Lung (tissue), 17 donors: ENCODE measurements at places on chromosomes 2 and 18.

DNA sequence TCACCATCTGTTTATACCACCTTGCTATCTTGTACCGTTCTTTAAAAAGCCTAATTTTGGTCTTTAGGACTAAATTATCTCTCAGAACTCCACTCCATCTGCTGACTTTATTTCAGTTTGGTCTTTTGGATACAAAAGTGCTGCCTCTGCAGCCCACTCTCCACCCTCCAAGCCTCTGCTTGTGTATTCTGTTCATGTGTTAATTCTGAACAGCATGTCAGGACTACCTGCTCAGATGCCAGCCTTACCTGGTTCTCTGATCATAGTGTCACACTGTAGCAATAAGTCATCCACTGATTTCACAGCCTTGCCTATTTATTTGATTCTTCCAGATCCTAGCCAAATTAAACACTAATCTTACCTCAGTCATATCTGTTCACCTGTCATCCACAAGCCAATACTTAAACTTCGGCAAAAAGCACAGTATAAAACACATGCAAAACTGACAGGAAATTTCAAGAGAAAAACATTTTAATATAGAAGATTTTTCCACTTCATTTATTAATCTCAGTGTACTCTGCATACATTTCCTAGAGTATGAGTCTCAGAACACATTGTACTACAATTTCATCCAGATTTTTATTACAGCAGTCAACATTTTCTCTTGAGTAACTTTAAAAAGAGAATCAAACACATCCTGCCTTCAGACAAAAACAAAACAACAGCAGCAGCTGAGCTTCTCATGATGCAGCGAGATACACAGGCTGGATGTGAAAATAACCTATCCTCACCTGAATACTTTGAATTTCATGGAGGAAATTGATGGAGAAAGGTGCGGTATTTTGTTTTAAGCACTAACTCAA, 64.9 kb downstream of the PPP1R1C start:
- DNase-seq, result no peak
- no peak overlapping the region for H3K27ac ChIP-seq
- H3K27me3 ChIP-seq, result no peaks in the 10 kb centered on the region

DNA sequence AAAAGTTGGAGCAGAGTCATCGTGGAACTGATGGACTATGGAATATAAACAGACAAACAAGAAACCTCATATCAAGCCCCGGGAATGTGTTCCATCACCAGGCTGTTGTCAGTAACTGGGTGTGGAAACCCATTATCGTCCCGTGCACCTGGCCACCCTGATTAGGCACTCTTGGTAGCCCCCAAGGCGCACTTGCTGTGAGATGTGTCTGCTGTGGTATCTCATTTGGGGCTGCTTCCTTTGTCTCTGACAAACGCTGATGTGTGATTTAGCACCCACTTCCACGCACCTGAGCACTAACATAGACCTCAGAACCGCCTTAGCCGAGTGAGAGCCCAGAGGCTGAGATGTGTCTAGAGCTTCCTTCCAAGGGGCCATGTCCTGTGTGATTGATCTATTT, 96.3 kb downstream of the PRPF40A start:
- H3K27me3 ChIP-seq, result no peaks in the 10 kb centered on the region
- H3K4me1 ChIP-seq, result no peaks in the 10 kb centered on the region
- H3K27ac ChIP-seq, result no peak overlapping the region
- H3K36me3 ChIP-seq, result peaks cover 21% of the 10 kb centered on the region
- H3K4me3 ChIP-seq, result no peak overlapping the region
- no peak for DNase-seq

GRCh38 chr2:172461591-172462372, 34.4 kb downstream of the ITGA6 start:
- H3K4me3 ChIP-seq, result no peak overlapping the region
- H3K27ac ChIP-seq, result peak overlapping the region; percentile 43
- DNase-seq, result peak; percentile 55
- peaks cover 3% of the 10 kb centered on the region for H3K4me1 ChIP-seq
- H3K36me3 ChIP-seq, result no peaks in the 10 kb centered on the region

DNA sequence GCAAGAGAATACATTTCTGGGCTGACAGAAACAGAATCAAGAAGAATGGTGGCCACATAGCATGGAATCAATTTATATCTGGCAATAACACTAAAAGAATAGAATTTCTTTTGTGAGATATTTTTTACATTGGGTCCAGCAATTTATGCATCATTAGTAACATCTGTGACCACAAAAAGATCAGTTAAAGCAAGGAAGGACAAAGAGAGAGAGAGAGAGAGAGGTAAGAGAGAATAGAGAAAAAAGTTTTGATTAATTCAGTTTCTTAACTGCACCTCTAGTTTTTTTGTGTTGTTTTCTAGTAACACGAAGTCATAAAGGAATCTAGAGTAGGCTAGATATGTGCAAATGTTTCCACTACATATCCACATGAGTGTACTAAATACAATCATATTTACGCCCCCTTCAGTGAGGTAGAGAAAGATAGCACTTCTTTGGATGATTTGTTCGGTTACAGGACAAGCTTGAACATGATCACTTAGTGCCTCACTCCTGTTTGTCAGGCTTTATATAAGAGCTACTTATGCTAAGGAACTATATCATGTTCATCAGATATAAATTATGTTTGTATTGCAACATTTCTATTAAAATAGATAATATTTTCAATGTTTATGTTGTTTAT, 247.4 kb upstream of the COL3A1 start:
- no peaks in the 10 kb centered on the region for H3K4me1 ChIP-seq
- no peaks in the 10 kb centered on the region for H3K27me3 ChIP-seq
- no peak for DNase-seq
- H3K4me3 ChIP-seq, result no peak overlapping the region
- H3K27ac ChIP-seq, result no peak overlapping the region

GRCh38 chr18:366466-367061, 98.7 kb upstream of the THOC1 start:
- H3K27ac ChIP-seq, result no peak overlapping the region
- H3K36me3 ChIP-seq, result no peaks in the 10 kb centered on the region

GRCh38 chr2:149218497-149218896, 111.9 kb upstream of the LYPD6 start:
- H3K27ac ChIP-seq, result no peak overlapping the region
- no peaks in the 10 kb centered on the region for H3K4me1 ChIP-seq
- no peak for DNase-seq
- H3K4me3 ChIP-seq, result no peak overlapping the region
- H3K36me3 ChIP-seq, result no peaks in the 10 kb centered on the region
- H3K27me3 ChIP-seq, result no peaks in the 10 kb centered on the region

DNA sequence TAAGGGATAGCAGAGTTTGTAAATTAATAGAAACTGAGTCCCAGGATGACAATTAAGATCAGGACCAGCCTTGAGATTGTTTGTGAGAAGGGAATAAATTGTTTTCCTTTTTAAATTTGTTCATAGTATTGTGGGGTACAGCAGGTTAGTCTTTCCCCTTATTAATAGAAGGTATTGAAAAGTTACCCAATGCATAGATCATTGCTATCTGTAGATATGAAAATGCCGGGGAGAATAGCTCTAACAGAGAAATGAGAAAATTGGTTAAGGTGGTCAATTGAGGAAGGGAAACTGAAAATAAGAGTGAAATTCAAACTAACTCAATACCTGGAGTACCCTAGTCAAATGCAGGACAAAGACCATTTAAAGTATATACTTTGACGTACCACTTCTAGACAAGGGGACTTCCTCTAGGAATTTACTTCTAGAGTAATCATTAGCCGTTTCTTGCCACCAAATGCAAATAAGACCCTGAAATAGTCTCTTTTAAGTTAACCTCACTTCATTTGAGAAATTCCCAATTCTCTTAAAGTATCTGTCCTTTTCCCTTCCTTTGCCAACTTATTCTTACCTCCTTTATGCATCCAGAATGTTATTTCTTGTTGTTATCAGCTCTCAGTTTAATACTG, 1224.4 kb upstream of the LRRTM1 start:
- no peaks in the 10 kb centered on the region for H3K4me1 ChIP-seq
- DNase-seq, result no peak
- H3K27me3 ChIP-seq, result no peaks in the 10 kb centered on the region
- H3K36me3 ChIP-seq, result no peaks in the 10 kb centered on the region
- H3K27ac ChIP-seq, result no peak overlapping the region

DNA sequence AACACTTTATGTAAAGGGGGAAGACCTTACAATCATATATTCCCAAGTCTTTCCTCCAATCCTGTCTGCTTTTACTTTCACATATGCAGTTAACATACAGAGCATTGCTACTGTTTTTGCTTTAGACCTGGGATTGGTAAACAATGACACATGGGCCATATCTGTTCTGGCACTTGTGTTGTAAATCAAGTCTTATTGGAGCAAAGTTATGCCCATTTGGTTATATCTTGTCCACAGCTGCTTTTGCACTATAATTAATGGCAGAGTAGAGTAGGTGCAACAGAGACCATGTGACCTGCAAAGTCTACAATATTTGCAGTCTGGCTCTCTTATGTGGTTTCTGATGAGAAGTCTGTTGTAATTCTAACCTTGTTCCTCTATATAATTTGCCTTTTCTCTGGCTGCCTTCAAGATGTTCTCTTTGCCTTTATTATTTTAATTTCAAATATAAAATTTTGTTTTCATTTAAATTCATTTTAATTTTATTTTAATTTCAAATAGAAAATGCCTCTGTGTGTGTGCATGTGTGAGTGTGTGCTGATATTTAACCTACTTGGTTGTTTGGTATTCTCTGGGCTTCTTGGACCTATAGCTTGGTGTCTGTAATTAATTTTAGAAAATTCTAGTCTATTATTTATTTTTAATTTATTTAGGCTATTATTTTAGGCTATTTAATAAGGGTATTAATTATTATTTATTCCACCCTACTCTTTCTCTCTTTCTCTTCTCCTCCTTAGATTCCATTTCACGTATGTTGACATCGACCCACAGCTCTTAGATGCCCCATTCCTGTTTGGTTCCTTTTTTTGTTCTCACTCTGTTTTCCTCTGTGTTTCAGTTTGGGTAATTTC, 16.8 kb upstream of the LPIN1 start:
- H3K27me3 ChIP-seq, result no peaks in the 10 kb centered on the region
- no peaks in the 10 kb centered on the region for H3K36me3 ChIP-seq
- no peak overlapping the region for H3K4me3 ChIP-seq
- H3K4me1 ChIP-seq, result no peaks in the 10 kb centered on the region

- peak overlapping the region; percentile 12 for H3K27ac ChIP-seq
- H3K4me3 ChIP-seq, result no peak overlapping the region
- DNase-seq, result no peak
- no peaks in the 10 kb centered on the region for H3K36me3 ChIP-seq
Measured at GRCh38 chr18:54260396-54261072, 8.8 kb upstream of the POLI start.

GRCh38 chr2:55859875-55860274, 63.7 kb downstream of the EFEMP1 start:
- no peaks in the 10 kb centered on the region for H3K36me3 ChIP-seq
- no peak overlapping the region for H3K27ac ChIP-seq

DNA sequence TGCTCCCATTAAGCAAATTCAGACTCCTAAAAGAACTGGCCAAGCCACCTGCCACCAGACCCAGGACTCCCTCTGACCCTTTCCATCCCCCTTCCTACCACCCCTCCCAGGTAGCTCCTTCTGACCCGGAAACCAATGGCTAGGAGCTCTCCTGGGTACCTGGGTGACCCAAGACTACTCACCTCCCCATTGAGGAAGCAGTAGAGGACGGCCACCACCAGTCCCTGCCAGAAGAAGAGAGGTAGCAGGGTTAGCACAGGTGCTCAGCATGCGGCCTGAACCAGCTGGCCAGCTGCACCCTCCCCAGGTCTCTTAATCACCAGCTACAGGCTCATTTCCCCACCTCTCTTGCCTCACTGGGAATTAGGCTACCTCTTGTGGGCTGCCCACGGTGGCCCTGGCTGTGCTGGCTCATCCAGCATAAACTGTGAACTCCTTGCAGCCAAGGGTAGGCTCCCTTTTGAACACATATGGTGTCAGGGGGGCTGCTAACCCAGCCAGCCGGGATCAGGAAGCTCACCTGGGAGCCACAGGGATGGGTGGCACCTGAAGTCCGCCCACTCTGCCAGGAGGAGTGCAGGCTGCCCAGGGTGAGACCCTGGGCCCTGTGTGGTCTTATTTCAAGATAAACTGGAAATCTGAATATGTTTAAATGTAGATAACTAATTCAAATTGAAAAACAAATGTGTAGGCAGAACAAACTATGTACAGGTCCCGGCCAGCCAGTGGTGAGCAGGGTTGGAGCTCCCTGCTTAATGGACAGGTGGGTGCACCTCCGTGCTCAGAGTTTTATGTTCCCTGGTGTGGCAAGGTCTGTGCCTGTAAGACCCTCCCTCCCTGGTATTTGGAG, 9.9 kb downstream of the TMEM37 start:
- H3K36me3 ChIP-seq, result peaks cover 4% of the 10 kb centered on the region
- peak overlapping the region; percentile 26 for H3K27ac ChIP-seq
- no peaks in the 10 kb centered on the region for H3K27me3 ChIP-seq
- no peaks in the 10 kb centered on the region for H3K4me1 ChIP-seq

GRCh38 chr2:219747637-219748036, 120.2 kb downstream of the SLC4A3 start:
- H3K27me3 ChIP-seq, result no peaks in the 10 kb centered on the region
- no peak overlapping the region for H3K27ac ChIP-seq
- H3K4me3 ChIP-seq, result no peak overlapping the region
- no peak for DNase-seq

GRCh38 chr2:17298453-17298852, 219.8 kb downstream of the RAD51AP2 start:
- no peak overlapping the region for H3K27ac ChIP-seq
- H3K27me3 ChIP-seq, result no peaks in the 10 kb centered on the region
- no peak for DNase-seq

- DNase-seq, result peak; percentile 84
- H3K27me3 ChIP-seq, result no peaks in the 10 kb centered on the region
- H3K4me3 ChIP-seq, result no peak overlapping the region
- peak overlapping the region; percentile 93 for H3K27ac ChIP-seq
- no peaks in the 10 kb centered on the region for H3K4me1 ChIP-seq
Measured at GRCh38 chr2:231673348-231673770, 35.0 kb upstream of the PTMA start.

DNA sequence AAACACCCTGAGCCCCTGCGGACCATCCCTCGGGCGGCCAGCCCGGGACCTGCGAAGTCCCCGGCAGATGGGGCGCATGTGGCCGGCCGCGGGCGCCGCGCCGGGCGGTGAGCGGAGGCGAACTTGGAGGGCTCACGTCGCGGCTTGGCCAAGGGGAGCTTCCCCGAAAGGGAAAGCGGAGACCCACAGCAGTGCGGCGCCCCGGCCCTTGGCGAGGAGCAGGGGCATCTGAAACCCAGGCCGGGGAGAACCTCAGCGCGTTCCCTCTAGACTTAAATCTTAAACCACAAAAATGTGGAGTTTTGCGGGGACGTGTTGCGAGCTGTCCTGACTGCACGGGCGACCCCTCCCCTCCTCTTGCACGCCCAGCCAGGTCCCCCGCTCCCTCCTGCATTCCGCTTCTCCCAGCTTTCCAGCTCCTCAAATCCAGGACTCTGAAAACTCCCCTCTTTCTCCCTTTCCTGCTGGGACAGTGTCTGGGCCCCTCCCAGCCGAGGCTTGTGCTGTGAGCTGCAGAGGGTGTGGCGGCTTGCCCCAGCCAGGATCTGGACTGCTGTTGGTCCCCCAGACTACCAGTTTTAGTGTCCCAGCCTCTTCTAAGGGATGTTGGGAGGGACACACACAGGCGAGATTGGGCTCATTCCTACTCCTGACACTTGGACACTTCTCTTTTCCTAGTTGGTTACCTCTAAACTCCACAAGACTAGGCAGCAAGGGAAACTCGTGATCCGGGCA, 1.3 kb downstream of the FMNL2 start:
- no peaks in the 10 kb centered on the region for H3K27me3 ChIP-seq
- H3K27ac ChIP-seq, result peak overlapping the region; percentile 81
- no peaks in the 10 kb centered on the region for H3K36me3 ChIP-seq
- peak overlapping the region; percentile 91 for H3K4me3 ChIP-seq
- H3K4me1 ChIP-seq, result peaks cover 5% of the 10 kb centered on the region

- H3K27ac ChIP-seq, result no peak overlapping the region
- H3K36me3 ChIP-seq, result no peaks in the 10 kb centered on the region
- peaks cover 13% of the 10 kb centered on the region for H3K4me1 ChIP-seq
Measured at GRCh38 chr18:75156139-75156750, 52.7 kb downstream of the PTGR3 start.
